ENCODE measurements at places on chromosomes 6 and 20.

DNA sequence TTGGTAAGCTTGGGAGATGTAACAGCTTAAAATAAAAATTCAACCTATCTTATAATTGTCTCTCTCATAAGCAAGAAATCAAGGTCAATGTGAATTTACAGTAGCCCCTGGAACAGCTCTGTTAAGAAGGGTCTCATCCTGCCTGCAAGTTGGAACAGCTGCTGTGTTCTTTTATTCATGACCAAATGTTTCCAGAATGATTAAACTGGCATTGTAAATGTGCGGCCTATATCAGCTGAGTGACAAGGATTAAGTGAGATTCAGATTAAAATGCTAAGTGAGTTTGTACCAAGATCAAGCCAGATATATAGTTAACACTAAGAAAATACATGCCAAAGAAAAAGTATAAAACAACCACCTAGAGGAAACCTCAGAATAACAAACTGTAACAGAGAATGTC, 45.3 kb upstream of the NRSN1 start:
- DNase-seq: no peak

- DNase-seq: no peak
Observed at GRCh38 chr20:63152322-63153253, 63.3 kb downstream of the YTHDF1 start.

GRCh38 chr6:98056955-98057354, 773.9 kb upstream of the MMS22L start:
- no peak for DNase-seq

GRCh38 chr6:126804332-126805064, 314.0 kb upstream of the RSPO3 start:
- DNase-seq: no peak

DNA sequence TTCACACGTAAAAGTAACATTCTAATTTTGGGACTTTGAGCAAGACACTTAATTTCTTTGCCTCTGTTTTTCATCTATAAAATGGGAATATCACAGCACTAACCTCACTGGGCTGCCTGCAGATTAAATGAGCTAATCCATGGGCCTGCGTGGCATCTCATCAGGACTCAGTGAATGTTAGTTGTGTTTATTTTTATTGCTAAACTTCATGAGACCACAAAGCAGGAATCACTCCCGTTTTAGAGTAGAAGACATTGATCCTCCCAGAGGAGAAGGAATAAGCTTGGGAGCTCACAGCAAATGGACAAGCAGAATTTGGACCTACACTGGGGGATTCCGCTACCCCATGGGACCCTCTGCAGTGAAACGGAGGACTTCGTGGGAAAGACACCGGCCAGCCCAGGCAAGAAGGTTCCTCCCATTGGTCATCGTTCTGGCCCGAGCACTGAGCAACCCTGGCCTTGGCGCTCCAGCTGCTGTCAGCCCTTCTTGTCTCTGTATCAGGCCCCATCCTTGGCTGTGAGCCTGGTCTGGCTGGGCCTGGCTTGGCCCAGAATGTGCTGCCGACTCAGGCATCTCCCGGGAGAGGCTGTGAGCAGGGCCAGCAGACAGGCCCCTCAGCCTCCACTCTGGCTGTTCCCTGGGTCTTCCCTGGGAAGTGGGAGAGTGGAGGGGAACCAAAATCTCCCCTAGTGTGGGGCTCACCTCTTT, 79.8 kb downstream of the NFATC2 start:
- no peak for DNase-seq

- DNase-seq: no peak
Observed at GRCh38 chr20:22802296-22802695, 217.9 kb upstream of the FOXA2 start.

GRCh38 chr20:9172851-9173250, 104.0 kb downstream of the PLCB4 start:
- DNase-seq: no peak

DNA sequence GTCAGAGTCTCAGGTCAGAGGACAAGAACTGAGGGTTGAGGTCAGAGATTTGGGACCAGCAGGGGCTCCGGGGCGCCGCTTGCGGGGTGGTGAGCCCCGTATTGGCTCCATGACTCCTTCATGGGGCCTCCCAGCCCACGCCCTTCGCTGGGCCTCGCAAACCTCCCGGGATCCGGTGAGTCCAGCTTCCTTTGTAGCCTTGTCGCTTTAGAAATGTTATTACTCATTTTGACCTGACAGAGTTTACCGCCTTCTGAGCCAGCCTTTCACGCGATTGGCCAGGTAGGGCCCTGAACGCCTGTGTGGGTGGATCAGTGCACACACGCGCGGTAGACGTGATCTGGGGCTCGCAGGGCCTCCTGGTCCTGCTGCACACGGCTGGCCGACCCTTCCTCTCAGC, 181.1 kb downstream of the ERMARD start:
- no peak for DNase-seq

- no peak for DNase-seq
Observed at GRCh38 chr6:49423817-49424216, 39.2 kb downstream of the MMUT start.

Measured in CD8-positive, alpha-beta memory T cell (primary cell).